Astrocyte (in vitro differentiated cells and primary cell): ENCODE measurements at places on chromosomes 3 and 15. TPM values are rescaled to one million over a fixed set of nuclear protein-coding genes. Genes with fewer than 3 reads are reported as not detected.
A peak's percentile ranks its signal among the peaks of the same experiment; 100 is the strongest.

The NPAP1 gene
- not detected in 2 replicates for total RNA-seq

The C2CD4B gene
- not detected in 2 replicates for total RNA-seq

- no peak for DNase-seq
- H3K27me3 ChIP-seq: peaks cover 19% of the 10 kb centered on the region
- no peak overlapping the region for H3K4me3 ChIP-seq
- H3K4me1 ChIP-seq: no peaks in the 10 kb centered on the region
- H3K27ac ChIP-seq: no peak overlapping the region
These were observed 73.5 kb upstream of the RGMA start for GRCh38 chr15:93162560-93162959.

The ACTRT3 gene
- total RNA-seq: 3.3 and 3.7 TPM in 2 replicates

GRCh38 chr3:156264771-156265170 lies 144.4 kb downstream of the KCNAB1 start:
- H3K4me1 ChIP-seq: no peaks in the 10 kb centered on the region
- no peaks in the 10 kb centered on the region for H3K27me3 ChIP-seq
- no peaks in the 10 kb centered on the region for H3K36me3 ChIP-seq
- DNase-seq: peak; percentile 43
- H3K4me3 ChIP-seq: no peak overlapping the region

The DNAJC13 gene
- total RNA-seq: 38.5 and 41.0 TPM in 2 replicates

The CRABP1 gene
- 0.30 TPM in 1 of 2 replicates, not detected in the other for total RNA-seq

The CADPS gene
- total RNA-seq: 5.4 and 7.1 TPM in 2 replicates

The AGTR1 gene
- total RNA-seq: 0.61 and 0.91 TPM in 2 replicates

The KLHDC8B gene
- 30.2 and 31.6 TPM in 2 replicates for total RNA-seq

DNA sequence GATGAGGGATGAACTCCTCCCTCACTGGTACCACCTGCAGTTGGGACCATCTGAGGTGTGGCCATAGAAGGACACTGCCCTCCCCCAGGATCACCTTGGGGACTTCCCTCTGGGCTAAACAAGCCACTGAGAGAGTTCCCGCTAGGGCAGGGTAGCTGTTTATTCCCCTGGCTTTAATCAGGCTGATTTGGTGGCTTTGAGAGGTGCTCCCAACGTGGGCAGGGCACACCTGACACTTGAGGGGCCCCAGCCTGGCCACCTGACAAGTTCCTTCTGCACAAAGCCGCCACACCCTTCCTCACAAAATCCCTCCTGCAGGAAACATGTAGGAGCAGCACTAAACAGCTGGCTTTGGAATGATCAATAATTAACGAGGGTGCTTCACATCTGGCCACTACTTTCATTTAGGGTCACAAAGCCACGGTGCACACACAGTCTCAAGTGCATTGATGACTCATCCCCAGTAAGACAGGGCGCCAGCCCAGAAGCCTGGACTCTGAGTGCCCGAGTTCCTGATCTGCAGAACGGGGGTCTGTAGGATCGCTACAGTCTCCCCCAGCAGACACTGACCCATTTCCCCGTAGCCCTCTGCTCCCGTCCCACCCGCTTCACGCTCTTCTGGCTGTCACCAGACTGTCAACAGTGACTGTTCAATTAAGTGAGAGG lies 75.1 kb downstream of the ATP10A start:
- peak; percentile 48 for DNase-seq
- H3K27ac ChIP-seq: no peak overlapping the region
- H3K4me1 ChIP-seq: peaks cover 40% of the 10 kb centered on the region
- H3K4me3 ChIP-seq: no peak overlapping the region
- H3K27me3 ChIP-seq: no peaks in the 10 kb centered on the region

The DAZL gene
- total RNA-seq: not detected in 2 replicates

The TMEM266 gene
- total RNA-seq: 0.36 TPM in 2 replicates

DNA sequence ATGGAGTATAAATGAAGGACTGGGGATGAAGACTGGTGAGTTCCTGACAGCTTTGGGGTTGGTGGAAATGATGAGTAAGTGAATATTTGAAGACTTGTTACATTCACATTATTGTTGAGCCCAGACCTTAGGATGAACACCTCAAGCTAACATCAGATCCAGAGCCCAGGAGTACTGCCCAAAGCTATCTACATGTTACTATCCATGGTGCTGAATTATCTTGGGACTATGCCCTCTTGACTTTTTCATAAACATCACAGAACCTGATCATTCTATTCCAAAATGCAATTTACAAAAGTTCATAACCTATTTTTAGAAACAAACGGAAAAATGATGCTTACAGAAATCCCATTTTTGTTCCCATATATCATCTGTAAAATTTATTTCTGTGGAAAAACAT lies 613.3 kb downstream of the TUSC7 start:
- H3K36me3 ChIP-seq: no peaks in the 10 kb centered on the region
- H3K27ac ChIP-seq: no peak overlapping the region
- DNase-seq: peak; percentile 16
- no peak overlapping the region for H3K4me3 ChIP-seq

DNA sequence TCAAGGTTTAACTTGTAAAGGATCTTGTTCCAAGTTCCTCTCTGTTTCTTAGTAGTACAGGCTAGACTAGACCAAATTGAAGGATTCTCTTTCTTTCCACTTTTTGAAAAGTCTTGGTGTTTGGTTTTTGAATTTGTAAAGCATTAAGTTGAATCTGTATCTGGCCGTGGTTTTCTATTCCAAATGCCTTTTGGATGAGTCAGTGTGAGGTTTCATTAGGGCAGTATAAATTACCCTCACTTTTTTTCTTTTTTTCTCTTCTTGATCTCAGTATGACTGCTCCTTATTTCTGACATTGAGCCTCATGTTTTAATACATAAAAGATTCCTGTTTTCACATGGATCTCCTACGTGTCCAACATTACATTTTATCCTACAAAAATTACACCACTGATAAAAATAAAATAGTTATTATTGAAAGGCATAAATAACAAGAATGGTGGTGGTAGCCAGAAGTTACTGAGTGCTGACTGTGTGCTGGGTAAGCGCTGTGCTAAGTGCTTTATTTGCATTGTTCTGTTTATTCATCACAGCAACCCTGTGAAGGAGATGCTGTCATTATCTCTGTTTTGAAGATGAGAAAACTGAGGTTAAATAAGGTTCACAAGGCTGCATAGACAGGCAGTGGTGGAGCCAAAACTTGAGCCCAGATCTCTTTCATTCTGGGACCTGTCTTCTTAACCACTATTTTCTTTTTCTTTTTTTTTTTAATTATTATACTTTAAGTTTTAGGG lies 48.3 kb downstream of the MITF start:
- H3K27me3 ChIP-seq: no peaks in the 10 kb centered on the region
- H3K4me1 ChIP-seq: peaks cover 25% of the 10 kb centered on the region
- H3K27ac ChIP-seq: peak overlapping the region; percentile 49
- peak; percentile 85 for DNase-seq

- DNase-seq: no peak
- H3K36me3 ChIP-seq: no peaks in the 10 kb centered on the region
- no peak overlapping the region for H3K4me3 ChIP-seq
- no peaks in the 10 kb centered on the region for H3K27me3 ChIP-seq
These were observed 49.8 kb upstream of the ARL8B start for GRCh38 chr3:5072100-5072816.

DNA sequence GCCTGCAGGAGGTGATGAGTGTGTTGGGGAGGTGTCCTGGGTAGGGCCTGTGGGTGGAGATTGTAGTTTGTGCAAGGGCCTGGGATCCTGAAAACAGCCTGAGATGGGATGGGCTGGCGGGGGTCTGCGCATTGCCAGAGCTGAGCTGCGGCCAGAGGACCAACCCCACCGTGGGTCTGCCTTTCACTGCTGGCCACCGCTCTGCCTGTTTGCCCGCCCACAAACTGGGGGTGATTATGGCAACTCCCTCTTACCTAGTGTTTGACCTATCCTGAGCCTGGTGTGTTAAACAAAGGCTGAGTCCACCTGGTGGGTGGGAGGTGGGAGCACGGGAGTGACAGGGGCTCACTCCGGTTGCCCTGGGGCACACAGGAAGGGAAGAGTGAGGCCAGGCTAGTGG lies 9.8 kb downstream of the ABTB1 start:
- H3K4me3 ChIP-seq: no peak overlapping the region
- no peaks in the 10 kb centered on the region for H3K36me3 ChIP-seq
- H3K27me3 ChIP-seq: no peaks in the 10 kb centered on the region
- H3K4me1 ChIP-seq: no peaks in the 10 kb centered on the region
- H3K27ac ChIP-seq: no peak overlapping the region

The CYP8B1 gene
- not detected in 2 replicates for total RNA-seq

DNA sequence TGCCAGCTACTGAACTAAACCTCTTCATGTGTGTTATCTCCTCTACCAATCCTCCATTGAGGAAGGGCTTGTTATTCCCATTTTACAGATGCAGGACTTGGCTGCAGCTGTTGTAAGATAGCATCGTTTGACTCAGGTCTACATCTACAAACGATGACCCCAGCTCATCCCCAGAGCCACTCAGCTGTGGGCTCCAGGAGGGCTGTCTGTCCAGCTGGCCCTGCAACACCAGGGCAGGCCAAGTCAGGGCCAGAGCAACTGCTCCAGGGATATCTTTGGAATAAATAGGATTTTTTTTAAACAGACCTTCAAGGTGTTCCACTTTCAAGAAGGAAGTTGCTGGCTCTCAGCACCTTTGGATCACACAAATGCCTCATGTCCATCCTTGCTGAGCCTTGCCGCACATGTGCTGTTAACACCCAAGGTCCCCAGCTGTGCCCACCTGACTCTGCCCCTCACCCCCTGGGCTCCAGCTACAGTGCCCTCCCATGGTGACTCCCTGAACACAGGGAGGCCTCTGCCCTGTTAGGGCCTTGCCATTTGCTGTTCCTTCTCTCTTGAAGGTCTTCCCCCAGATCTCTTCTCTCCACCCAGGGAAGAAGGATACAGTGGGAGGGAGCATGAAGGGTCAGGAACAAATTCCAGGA lies 31.0 kb downstream of the ALDH1L1 start:
- H3K27ac ChIP-seq: no peak overlapping the region
- no peak overlapping the region for H3K4me3 ChIP-seq
- DNase-seq: no peak
- H3K27me3 ChIP-seq: peaks cover 2% of the 10 kb centered on the region
- no peaks in the 10 kb centered on the region for H3K4me1 ChIP-seq
- no peaks in the 10 kb centered on the region for H3K36me3 ChIP-seq

- no peak overlapping the region for H3K4me3 ChIP-seq
- H3K27me3 ChIP-seq: no peaks in the 10 kb centered on the region
- no peaks in the 10 kb centered on the region for H3K4me1 ChIP-seq
- no peaks in the 10 kb centered on the region for H3K36me3 ChIP-seq
- no peak for DNase-seq
- H3K27ac ChIP-seq: no peak overlapping the region
These were observed 26.4 kb upstream of the MYZAP start for GRCh38 chr15:57565311-57565710.

DNA sequence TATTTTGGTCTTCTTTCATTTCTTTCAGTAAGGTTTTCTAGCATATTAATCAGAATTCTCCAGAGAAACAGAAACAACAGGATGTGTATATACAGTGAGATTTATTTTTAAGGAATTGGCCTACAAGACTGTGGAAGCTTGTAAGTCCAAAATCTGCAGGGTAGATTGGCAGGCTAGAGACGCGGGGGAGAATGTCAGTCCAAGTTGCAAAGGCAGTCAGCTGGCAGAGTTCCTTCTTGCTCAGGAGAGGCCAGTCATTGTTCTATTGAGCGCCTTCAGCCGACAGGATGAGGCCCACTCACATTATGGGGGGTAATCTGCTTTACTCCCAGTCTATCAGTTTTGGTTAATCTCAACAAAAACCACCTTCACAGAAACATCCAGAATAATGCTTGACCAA lies 133.4 kb upstream of the UBE3A start:
- DNase-seq: no peak
- no peak overlapping the region for H3K4me3 ChIP-seq
- H3K27ac ChIP-seq: no peak overlapping the region
- peaks cover 3% of the 10 kb centered on the region for H3K27me3 ChIP-seq
- H3K36me3 ChIP-seq: no peaks in the 10 kb centered on the region
- H3K4me1 ChIP-seq: no peaks in the 10 kb centered on the region

The MAP6D1 gene
- total RNA-seq: 4.6 and 4.8 TPM in 2 replicates

DNA sequence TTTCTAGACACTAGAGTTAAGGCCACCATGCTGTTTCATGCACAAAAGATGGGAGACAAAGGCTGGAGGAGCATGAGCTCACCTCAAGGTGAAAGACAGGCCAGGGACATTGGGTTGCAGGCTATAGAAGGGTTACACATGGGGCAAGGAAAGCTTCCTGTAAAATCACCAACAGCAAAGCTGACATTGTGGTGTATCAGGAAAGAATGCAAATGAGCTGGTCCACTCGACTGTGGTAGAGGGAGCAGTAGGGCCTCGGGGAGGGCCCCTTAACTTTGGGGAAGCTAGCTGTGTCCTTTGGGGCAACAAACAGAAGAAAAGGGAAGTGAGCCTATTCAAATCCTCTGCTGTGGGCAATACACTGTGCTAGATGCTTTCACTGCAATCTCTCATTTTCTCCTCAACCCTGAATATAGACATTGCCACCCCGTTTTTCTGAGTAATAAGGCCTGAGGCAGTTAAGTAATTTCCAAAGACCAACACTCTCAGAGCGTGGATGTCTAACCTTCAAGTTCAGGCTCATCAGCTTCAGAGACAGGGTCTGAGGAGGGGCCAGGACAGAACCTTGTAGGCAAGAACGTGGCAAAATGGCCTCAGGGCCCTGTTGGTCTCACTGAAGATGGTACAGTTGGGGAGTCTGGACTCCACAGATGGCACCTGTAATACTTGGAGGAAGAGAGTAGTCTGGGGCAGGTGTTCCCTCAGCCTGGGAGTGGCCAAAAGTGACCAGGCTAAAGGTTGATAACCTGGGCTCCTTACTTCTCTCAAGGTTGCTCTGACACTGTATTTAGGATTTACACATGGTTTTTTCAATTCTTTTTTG lies 24.1 kb downstream of the CX3CR1 start:
- H3K27ac ChIP-seq: no peak overlapping the region
- no peaks in the 10 kb centered on the region for H3K36me3 ChIP-seq
- no peak overlapping the region for H3K4me3 ChIP-seq

DNA sequence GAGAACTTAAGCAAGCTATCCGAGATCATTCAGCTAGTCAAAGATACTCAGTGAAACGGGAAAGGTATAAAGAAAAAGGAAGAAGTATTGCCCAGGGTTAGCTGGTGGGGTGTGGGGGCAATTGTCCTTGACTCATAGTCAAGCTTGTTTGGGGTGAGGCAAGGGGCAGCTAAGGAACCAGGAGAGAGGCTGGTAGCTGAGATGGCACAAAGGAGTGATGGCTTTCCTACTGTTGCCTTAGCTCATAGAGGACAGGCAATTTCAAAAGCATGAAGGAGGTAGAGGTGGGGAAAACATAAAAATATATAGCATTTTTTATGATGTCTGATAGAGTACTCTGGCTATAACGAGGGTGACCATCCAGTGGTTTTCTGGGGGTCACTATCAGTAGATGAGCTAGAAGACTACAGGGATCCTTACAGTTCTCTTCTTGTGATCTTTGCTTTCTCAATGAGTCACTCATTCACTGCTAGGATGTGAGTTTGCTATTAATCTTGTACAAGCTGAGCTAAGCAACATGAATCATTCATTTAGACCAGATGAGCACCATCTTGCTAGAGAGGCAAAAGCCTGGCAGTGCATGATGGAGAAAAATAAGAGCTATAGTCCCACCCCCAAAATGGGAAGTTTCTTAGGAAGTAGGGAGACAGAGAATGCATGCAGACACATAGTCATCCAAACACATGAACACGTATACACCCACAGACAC lies 207.1 kb upstream of the PFN2 start:
- no peak overlapping the region for H3K4me3 ChIP-seq
- no peaks in the 10 kb centered on the region for H3K27me3 ChIP-seq
- H3K36me3 ChIP-seq: no peaks in the 10 kb centered on the region
